ENCODE measurements at places on chromosomes 3 and 15.

- DNase-seq = no peak
Measured at GRCh38 chr15:44207643-44208042, 12.6 kb upstream of the FRMD5 start.

DNA sequence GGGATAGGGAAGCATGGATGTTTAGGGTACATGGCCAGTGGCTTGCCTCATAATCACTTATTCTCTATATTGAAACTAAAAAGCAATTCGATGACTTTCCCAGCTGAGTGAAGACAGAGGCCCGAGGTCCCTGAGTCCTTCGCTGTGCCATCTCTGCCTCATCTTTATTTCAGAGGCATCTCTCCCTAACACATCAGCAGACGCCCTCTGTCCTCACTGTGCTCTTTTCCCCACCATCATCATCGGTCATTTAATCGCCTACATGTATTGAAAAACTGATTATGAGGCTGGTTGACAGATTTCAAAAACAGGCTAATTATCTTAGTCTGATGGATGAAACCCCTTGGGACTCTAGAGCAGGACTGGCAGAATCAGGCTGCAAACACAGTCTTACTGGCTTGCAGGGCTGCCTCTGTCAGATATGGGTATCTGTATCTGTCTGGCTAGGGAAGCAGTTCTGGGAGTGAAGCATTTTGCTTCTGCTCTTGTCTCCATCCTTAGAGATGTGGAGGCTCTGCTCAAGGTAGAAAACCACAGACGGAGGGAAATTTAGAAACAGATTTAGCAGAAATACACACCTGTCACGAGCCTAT is 291.0 kb upstream of the CHRM5 start:
- DNase-seq = no peak

- DNase-seq = no peak
Measured at GRCh38 chr15:92304223-92304975, 89.3 kb upstream of the ST8SIA2 start.

DNA sequence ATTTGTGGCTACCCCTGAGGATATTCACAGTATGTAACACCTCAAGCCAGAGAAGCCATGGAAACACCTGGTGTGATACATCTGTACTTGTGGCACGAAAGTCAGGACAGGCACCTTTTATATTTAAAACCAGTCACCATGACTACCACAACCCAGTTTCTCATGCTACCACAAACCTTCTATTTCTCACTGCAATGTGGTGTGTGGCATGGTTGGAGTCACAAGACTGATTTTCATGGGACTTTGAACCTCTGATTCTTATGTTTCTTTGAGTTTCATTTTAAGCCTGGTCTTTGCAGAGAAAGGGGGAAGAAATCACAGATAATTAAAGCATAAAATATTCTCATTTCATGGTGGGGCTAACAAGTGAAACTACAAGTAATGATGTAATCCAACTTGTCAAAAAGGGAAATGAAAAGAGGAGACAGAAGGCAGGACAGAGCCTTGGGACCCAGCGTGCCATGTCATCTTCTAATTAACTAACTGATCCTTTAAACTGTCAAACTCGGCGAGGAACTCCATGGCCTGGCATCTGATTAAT is 175.9 kb downstream of the PDZRN3 start:
- no peak for DNase-seq
